ENCODE measurements at places on chromosomes 4 and X.

DNA sequence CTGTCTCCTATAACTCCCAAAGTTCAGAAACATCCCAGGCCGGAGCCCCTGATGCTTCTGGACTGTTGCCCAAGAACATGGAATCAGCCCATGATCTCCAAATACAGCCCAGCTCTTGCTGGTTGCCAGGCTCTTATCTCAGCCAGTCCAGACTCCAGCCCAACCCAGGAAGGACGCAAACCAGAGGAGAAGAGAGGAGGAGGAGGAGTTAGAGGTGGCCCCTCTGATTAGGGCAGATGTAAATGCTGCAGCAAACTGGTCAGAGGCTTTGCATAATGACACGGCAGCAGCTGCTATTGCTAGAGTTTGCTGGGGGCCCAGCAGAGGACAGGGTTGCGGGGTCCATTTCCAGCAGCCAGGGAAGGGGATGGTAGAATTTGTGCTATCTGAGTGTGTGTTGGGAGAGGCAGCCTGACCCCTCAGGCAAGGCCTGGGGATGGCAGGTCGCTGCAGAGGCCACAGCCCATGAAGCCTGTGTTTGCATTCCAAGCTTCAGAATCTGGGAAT, 4.2 kb upstream of the OTUD5 start:
- DNase-seq, result no peak

GRCh38 chrX:40088299-40088625, 9.5 kb downstream of the BCOR start:
- DNase-seq, result no peak

DNA sequence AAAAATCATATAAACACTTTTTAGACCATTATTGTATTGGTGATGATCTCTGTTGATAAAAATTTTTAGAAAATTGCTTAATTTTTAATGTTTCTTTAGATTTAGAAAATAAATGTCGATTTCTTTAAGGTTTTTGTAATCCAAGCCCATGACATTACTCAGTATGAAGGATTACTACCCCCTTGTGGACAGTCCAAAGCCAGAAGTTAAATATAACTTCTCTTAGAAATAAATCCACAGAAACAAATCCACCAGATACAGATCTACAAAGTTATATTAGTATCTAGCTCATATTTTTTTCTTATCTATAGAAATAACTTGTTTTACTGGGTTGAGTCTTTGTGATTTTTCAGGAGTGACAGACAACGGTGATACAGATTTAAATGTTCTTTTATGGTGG, 18.9 kb downstream of the TIFA start:
- DNase-seq, result no peak

GRCh38 chrX:103304705-103305104, 6.1 kb downstream of the BEX2 start:
- no peak for DNase-seq

DNA sequence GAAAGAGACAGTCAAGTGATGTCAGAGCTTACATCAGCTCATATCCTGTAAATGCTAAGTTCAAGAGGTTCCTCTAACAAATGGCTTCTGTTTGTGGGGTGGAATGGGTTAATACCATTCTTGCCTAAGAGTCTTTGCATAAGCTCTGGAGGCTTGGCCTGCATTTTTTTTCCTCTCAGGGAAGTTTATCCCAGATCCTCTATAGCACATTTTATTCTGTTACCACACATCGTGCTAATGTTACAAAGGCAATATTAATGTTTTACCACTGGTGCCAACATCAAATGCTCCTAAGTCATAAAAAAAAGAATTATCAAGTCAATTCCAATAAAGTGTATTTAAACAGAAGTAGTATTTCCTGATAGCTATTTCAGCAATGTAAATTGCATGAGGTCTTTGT, 2.9 kb upstream of the ADH6 start:
- DNase-seq, result no peak

DNA sequence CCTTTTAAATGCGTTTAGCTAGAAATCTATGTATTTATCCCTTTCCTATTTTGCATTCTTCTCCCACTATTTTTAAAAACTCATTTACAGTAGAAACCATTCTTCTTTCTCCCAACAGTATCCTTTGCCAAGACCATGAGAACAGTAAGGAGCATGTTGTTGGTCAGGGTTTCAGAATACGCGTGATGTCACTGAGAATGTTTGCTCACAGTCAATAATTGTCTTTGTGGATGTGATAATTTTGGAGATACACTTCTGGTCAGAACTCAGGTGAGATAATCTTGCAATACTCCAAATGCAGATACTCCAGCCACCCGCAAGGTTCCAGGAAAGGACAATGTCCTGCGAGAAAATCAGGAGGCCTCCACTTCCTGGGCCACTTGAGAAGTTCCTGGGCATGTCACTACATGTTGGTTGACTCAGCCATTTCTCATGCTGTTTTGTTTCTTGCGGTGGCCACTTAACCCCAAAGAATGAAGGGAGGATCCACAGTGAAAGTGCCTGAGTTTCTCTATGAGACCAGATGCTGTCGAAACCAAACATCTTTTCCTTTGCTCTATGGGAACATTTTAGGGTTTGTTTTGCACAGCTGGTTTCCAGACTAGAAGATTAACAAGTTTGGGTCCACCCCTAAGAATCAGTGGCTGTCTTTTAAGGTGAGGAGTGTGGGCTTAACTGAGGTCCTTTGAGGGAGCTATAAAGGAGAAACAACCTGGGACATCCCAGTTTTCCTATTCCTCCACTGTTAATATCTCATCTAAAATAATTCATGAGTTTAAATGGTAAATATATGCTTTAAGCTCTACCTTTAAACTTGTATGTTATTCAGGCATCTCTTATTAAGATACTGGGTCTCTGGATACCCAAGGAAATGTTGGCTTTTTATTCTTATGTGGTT, 116.0 kb downstream of the SOWAHB start:
- no peak for DNase-seq

DNA sequence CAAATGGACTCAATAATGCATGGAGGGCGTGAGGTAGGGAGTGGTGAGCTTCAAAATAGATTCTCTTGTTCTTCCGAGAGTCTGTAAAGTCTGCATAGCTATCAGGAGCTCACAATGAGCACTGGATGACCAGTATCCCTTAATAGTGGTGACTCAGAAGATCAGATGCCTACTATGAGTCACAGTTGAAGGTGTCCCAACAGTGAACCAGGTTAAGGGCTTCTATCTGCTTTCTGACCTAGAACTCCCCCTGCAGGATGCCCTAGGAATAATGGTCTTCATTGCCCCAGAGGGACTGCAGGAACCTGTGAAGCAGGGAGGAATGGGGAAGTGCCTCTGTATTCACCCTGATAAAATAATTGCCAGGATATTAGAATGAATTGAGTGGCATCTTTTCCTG, 22.1 kb downstream of the DGKK start:
- DNase-seq, result peak; percentile 63
